ENCODE measurements at places on chromosomes 13 and 19.

GRCh38 chr19:33673258-33673875 lies 51.6 kb downstream of the CHST8 start:
- DNase-seq, result no peak

GRCh38 chr19:35558400-35559280 lies 4.8 kb downstream of the ATP4A start:
- no peak for DNase-seq

DNA sequence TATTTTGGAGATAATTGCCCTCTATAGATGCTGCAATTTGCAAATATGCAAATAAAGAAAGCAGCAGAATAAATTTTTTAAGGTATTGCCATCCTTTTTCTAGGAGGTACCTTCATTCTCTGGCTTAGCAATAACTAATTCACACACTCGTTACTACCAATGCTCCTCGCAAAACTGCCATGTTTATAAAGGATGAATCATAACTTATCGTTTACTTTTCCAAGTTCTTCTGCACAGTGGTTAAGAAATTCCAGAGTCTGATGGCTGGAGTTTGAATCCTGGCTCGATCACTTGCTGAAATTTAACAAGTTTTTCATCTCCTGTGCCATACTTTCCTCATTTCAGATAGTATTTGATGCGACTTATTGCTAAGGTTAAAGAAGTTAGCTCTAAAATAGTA lies 708.6 kb upstream of the KLHL1 start:
- DNase-seq, result no peak

GRCh38 chr13:108807841-108808240 lies 178.4 kb downstream of the MYO16 start:
- no peak for DNase-seq

DNA sequence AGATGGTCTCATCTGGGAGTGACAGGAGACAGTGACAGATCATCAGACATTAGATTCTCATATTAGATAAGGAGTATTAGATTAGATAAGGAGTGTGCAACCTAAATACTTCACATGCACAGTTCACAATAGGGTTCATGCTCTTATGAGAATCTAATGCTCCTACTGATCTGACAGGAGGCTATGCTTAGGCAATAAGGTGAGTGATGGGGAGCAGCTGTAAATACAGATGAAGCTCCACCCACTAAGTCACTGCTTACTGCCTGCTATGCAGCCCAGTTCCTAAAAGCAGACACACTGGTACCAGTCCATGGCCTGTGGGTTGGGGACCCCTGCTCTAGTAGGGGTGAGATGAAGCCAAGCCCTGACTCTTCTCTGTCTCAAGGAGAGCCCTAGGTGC lies 10.0 kb upstream of the IGFL3 start:
- DNase-seq, result no peak

GRCh38 chr19:34104557-34104956 lies 67.7 kb upstream of the LSM14A start:
- no peak for DNase-seq

DNA sequence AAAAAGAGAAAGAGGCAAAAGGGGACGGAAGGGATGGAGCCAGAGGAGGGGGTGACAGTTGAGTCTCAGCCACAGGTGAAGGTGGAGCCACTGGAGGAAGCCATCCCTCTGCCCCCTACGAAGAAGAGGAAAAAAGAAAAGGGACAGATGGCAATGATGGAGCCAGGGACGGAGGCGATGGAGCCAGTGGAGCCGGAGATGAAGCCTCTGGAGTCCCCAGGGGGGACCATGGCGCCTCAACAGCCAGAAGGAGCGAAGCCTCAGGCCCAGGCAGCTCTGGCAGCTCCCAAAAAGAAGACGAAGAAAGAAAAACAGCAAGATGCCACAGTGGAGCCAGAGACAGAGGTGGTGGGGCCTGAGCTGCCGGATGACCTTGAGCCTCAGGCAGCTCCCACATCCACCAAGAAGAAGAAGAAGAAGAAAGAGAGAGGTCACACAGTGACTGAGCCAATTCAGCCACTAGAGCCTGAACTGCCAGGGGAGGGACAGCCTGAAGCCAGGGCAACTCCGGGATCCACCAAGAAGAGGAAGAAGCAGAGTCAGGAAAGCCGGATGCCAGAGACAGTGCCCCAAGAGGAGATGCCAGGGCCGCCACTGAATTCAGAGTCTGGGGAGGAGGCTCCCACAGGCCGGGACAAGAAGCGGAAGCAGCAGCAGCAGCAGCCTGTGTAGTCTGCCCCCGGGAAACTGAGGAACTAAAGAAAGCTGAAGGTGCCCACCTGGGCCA lies 2.5 kb downstream of the POLR1G start:
- no peak for DNase-seq
